ENCODE measurements at places on chromosomes 3 and 15.

GRCh38 chr3:125017406-125017805 lies 38.4 kb downstream of the HEG1 start:
- no peak for DNase-seq

- DNase-seq = no peak
Observed at GRCh38 chr3:132622148-132622547, 25.1 kb downstream of the ACKR4 start.

- peak; percentile 15 for DNase-seq
Observed at GRCh38 chr15:68815598-68815997, 5.1 kb downstream of the ANP32A start.

DNA sequence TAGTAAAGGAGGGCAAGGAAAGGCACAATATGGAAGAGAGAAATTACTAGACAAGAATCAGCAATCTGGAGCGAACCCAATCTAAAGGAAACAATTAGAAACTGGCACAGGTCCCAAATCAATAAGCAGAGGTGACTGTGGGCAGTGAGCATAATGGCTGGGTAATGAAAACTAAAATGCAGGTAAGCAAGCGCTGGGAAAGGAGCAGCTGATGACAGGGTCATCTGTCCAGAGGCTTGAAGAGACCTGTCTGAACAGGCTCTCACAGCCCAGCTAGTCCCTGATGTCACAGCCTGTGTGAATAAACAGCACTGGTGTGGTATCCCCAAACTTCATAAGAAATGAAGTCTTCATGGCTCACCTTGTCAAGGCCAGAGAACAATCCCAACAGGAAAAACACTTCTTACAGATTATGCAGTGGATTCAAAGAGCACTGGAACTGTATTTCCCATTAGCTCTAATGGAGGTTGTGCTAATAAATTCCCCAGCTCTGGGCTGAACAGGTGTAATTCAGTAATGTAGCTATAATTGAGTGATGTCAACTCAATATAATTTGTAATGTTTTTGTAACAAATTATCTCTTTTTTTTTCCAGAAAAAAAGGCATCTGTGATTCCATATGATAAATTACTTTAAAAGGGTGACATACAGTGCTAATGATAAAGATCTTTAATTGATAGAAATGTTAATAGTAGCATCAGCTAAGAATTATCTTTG lies 197.3 kb downstream of the FHIT start:
- DNase-seq = no peak

DNA sequence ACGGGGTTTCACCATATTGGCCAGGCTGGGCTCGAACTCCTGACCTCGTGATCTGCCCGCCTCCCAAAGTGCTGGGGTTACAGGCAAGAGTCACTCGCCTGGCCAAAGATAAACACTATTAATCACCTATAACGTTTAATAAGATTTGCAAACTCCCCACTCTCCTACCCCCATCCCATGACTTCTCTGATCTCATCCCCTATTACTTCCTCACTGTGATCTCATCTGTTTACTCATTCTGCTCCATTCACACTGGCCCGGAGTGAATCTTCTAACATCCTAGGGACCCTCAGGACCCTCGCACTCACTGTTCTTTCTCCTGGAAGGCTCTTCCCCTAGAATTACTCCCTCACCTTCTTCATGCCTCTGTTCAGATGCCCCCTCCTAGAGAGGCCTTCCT lies 78.9 kb downstream of the DGKG start:
- DNase-seq = no peak

GRCh38 chr15:94081829-94082228 lies 149.5 kb upstream of the MCTP2 start:
- no peak for DNase-seq

GRCh38 chr3:16359331-16359730 lies 94.3 kb downstream of the OXNAD1 start:
- DNase-seq = no peak

DNA sequence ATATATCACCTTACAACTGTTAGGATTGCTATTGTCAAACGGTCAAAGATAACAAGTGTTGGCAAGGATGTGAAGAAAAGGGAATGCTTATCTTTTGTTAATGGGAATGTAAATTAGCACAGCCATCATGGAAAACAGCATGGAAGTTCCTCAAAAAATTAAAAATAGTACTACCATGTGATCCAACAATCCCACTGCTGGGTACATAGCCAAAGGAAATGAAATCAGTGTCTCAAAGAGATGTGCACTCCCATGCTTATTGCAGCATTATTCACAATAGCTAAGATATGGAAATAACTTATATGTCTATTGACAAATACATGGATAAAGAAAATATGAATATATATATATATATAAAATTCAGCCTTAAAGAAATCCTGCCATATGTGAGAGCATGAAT lies 274.6 kb downstream of the EDEM1 start:
- no peak for DNase-seq

DNA sequence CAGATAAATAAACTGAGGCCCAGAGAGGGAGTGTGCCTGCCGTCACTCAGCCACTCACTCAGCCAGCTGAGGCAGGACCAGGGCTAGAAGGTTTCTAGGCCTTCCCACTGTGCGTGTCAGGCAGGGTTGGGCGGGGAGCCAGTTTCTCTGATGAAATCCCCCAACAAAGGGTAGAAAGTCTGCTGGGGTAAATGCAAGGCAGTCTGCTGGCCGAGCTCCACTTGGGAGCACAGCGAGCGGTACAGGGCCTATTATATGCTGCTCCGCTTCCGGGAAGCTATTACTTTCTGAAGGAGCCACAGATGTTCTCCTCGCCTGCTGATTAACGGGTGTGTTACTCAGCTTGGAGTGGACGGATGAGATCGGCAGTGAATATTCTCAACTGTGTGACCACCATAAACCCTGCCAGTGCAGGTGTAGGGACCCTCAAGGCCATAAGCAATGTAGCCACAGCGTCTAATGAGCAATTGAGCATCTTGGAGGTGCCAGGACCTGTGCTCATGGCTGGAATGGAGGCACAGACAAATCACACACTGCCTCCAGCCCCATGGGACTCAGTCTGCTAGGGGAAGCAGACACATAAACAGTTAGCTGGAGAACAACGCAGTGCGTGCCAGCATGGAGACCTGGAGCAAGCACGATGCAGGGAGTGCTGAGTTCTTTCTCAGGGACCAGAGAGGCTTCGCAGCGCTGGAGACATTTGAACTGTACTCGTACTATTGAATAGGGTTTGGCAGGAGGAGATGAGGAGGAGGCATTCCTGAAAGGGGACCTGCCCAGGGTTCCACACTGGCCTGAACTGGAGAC lies 42.1 kb downstream of the CORO2B start:
- DNase-seq = no peak

DNA sequence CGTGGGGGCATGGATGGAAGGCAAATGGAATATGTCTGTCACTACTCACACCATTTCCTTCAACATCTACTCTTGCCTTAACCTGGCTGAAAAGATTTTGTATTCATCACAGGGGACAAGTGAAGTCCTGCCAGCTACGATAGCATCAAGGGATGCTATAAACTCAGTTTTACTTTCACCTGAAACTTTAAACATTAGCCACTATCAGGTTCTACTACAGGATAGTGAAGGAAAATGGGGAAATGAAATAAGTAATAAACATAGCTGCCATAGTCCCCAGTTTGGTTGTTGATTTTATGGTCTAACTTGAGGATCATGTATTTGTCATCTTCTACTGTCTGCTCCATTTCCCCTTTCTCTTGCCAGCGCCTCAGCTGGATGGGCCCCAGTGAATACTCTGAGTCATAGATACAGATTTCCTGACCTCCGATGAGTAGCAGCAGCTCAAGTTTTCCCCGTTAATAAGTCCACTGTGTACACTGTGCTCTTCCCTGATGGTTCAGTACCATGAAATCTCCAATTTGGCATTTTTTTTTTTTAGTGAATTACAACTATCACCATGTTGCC lies 338.2 kb upstream of the SLCO3A1 start:
- DNase-seq = no peak

- DNase-seq = no peak
Observed at GRCh38 chr3:113234688-113235260, 23.4 kb downstream of the BOC start.

DNA sequence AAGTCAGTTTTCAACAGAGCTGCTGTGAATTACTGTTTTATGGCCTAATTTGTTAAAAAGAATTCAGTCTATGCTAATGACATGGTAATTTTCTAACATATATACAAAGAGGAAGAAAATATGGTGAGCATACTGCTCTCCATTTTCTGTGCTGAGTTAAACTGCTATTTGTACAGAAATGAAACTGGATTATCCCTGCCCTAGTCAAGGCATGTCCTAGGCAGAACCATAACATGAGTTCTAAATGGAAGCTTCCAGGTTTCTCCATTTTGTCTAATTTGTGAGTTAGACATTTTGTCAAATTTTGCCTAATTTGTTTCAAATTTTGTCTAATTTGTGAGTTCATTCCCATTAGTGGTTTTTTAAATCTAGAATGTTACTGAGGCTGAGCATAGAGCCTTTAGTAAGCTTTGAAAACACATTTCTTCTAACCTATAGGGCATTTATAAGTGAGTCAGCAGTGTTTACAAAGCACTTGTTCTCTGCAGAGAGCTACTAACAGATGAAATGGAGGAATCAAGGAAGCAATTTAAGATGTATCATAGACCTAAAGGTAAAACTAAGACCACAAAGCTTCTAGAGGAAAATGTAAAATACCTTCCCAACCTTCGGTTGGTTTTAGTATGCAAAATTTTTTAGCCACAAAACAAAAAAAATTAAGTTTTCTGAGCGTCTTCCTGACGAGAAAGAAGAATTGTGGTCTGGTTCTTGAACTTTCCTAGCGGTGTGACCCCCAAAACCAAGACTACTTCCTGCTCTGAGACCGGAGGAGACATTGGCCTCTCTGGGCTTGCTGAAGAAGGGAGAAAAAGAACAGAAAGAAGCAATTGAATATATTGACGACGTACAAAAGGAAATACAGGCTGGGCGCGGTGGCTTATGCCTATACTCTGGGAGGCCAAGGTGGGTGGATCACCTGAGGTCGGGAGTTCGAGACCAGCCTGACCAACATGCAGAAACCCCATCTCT lies 9.8 kb downstream of the P2RY14 start:
- no peak for DNase-seq

DNA sequence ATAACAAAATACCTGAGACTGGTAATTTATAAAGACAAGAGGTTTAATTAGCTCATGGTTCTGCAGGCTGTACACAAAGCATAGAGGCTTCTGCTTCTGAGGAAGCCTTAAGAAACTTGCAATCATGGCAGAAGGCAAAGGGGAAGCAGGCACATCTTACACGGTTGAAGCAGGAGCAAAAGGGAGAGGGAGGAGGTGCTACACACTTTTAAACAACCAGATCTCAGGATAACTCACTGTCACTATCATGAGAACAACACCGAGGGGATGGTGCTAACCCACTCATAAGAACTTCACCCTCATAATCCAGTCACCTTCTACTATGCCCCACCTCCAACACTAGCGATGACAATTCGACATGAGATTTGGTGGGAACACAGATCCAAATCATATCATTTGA lies 54.4 kb downstream of the ATP8B4 start:
- DNase-seq = no peak

- DNase-seq = peak; percentile 84
Observed at GRCh38 chr3:42036483-42036823, 54.7 kb upstream of the TRAK1 start.

- DNase-seq = no peak
Observed at GRCh38 chr3:165938986-165939540, 101.8 kb upstream of the BCHE start.

GRCh38 chr3:100209948-100210771 lies 50.6 kb upstream of the TBC1D23 start:
- DNase-seq = no peak

- DNase-seq = no peak
Observed at GRCh38 chr3:4794331-4794730, 184.9 kb upstream of the BHLHE40 start.

DNA sequence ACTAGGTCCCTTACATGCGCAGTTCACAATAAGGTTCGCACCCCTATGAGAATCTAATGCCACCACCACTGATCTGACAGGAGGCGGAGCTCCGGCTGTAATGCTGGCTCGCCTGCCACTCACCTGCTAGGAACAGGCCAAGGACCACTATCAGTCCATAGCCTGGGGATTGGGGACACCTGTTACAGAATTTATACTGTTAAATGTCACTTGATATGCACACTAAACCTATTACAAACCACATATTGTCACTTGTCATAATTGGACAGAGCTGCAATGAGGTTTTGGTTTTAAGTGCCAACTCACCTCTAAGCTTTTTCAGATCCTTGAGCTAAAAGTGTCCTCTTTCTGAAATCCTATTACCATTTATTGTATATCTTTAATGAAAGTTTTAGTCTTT lies 507.9 kb upstream of the TPRG1 start:
- DNase-seq = no peak

- no peak for DNase-seq
Observed at GRCh38 chr15:78837543-78837942, 26.3 kb upstream of the ADAMTS7 start.

DNA sequence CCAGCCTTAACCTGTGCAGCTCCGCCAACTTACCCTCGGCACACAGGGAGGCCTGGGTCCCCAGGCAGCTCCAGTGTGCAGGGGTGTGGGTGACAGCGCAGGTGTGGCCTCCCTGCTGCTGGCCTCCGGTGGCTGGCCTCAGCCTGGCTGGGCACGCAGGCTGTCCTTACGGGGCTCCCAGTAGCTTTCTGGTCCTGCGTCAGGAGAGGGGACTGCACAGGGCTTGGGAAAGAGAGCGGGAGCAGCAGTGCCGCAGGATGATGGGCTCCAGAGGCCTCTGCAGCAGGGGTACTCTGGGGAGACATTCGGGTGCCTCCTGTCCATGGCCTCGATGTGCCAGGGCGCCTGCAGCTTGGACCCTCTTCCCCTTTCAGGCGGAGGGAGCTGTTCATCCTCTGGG lies 9.4 kb downstream of the APBA2 start:
- no peak for DNase-seq

DNA sequence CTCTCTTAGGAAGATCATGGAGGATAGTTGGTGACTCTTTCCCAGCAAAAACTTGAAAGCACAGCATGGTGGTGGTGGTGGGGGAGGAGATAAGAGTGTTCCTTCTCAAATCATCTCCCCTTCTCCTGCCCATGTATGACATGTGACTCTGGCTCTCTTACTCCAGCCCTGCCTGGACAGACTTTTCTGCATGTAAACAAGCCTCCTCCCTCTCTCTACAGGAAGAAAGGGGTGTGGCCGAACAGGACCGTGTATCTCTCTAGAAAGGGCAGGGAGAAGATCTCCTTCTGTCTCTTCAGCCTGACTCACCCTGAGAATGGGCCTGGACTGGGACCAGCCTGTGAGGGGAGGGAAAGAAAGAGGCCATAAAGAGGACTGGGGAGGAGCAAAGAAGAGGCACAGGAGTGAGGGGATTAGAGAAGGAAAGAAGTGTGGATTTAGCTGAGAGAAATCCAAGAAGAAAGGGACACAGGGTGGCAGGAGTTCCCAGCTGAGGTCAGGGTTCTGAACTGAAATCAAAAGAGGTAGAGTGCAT lies 1.5 kb downstream of the CELF6 start:
- no peak for DNase-seq

GRCh38 chr15:98547741-98548138 lies 100.6 kb upstream of the IGF1R start:
- DNase-seq = no peak

- DNase-seq = peak; percentile 8
Observed at GRCh38 chr3:70358978-70359580, 46.6 kb upstream of the MDFIC2 start.

All from HS-27A (cell line).